Mesenteric fat pad (tissue), 1 donor: ENCODE measurements at places on chromosomes 2 and 18. TPM values are rescaled to one million over a fixed set of nuclear protein-coding genes. Genes with fewer than 3 reads are reported as not detected.
A peak's percentile ranks its signal among the peaks of the same experiment; 100 is the strongest.

DNA sequence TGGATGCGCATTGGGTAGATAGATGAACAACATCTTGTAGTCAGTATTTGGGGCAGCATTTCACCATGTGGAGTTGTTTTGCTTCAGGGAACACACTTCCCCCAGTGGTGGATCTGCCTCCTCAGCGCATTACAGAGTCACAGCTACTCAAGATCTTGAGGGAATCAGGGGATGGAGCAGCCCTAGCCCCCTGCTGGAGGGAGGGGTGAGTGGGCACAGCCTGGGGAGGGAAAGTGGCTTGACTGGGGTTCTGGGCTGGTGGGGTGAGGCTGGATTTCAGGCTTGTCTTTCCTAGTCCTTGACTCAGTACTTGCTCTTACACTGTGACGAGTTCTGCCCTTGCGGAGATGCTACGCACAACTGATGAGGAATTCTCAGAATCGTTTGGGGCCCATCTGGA lies 271.0 kb upstream of the HS6ST1 start:
- peak; percentile 77 for DNase-seq

DNA sequence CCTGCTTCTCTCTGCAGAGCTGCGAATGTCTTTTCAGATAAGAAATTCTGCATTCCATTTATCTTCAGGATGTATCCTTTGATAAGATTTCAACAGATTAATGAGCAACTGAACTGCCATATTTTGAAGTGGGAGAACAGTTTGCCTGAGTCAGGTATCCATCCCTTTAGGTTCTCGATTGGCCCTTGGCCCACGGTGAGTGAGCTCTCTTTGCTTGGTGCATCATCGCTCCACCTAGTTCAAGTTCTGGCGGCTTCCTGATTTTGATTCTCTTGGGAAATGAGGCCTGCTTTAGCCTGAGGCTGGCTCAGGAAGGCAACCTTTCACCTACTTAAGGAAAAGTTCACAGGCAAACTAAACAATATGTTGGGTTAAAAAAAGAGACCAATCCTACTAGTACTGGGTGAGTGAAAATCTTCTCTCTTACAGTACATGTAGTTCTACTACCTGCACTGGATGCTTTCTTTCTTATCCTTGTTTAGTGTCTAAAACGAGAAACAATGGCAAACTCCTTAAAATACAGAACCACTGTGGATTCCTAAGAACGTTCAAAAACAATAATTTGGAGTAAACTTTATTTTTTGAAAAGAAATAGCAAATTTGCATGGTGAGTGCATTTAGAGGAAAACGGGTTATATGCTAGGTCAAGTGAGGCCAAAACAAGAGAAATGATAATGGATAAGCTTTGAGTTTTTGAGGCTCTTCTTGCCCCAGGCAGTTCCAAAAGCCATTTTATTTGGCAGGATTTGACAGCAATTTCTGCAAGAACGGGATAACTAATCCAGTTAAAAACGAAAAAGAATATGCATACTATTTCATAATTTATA lies 837 bp upstream of the ACSL3 start:
- DNase-seq = no peak

The PJVK gene
- 2.1 TPM for total RNA-seq

The NR4A2 gene
- total RNA-seq = 67.7 TPM

- DNase-seq = peak; percentile 68
Measured at GRCh38 chr2:127862228-127862627, 4.3 kb upstream of the POLR2D start.

DNA sequence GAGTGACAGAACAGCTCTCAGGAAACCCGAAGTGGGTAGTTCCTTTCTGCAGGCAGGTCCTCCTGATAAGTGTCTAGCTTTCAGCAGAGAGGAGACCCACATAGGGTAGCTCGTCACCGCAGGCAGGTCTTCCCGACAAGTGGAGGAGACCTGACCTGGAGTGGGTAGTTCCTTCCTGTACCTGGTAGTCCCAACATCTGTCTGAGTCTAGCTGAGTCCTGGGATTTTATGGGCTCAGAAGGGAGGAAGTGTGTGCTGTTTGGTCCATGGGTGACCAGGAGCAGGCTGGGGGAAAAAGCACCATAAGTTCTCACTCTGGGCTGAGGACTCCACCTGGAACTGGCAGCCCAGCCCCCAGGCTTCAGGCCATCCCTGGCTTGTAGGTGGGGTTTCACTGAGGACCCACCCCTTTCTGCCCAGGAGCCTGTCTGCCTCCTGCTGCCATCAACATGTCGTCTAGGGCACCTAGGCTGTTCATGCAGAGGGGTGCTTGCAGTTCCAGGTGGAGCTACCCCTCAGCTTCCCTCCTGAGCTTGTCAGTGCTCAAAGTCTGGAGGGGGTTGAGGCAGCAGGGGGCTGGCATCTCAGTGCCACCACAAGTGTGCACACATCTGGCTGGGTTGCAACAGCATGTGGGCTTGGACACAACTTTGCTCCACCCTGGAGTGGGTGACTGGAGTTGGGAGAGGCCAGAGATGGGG lies 9.4 kb downstream of the DYSF start:
- DNase-seq = no peak

- DNase-seq = no peak
Measured at GRCh38 chr2:30871980-30872789, 64.9 kb upstream of the CAPN13 start.

The CHRND gene
- not detected for total RNA-seq

GRCh38 chr2:203195331-203196036 lies 43.3 kb upstream of the CYP20A1 start:
- DNase-seq = no peak

DNA sequence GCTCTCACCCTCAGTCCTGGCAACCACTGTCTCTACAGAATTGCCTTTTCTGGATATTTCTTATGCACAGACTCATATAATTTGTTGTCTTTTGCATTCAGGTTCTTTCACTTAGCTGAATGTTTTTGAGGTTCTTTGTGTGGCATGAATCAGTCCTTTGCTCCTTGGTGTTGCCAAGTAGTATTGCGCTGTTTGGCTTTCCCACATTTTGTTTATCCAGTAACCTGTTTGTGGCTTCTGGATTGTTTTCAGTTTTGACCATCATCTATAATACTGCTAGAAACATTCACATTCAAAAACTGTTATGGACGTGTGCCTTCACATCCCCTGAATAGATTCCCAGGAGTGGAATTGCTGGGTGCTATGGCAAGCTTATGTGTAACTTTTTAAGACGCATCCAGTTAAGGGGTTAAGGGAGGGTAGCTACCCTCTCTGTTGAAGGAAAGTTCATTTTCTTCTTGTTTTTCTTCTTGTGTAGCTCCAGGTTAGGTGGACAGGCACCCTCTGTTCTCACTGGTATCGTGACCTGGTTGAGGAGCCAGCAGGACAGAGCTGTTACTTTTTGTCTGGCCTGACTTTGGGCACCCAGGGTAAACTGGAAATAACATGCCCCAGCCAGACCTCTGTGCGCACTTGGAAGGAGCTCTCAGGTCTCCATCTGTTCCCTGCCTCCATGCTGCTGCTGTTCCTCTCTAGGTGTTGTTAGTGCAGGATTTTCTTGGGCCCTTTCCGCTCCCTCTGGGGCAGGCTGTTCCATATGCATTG lies 29.6 kb downstream of the ARHGAP25 start:
- DNase-seq = no peak

DNA sequence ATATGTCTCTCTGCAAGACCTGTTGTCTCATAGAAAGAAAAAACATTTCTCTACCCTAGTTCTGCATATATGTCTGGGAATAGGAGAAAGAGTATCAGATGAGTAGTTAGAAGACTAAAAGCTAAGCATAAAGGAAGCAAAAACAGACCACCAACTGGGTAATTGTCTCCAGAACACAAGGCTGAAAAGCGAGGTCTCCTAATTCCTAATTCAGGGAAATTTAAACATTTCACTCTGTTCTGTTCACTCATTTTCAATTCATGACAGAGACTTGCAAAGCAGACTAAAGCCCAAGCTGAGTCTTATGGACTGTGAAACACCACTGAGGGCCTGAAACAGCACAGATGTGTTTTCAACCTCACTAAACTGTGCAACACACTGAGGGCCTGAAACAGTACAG lies 224.4 kb upstream of the TMEM200C start:
- no peak for DNase-seq

DNA sequence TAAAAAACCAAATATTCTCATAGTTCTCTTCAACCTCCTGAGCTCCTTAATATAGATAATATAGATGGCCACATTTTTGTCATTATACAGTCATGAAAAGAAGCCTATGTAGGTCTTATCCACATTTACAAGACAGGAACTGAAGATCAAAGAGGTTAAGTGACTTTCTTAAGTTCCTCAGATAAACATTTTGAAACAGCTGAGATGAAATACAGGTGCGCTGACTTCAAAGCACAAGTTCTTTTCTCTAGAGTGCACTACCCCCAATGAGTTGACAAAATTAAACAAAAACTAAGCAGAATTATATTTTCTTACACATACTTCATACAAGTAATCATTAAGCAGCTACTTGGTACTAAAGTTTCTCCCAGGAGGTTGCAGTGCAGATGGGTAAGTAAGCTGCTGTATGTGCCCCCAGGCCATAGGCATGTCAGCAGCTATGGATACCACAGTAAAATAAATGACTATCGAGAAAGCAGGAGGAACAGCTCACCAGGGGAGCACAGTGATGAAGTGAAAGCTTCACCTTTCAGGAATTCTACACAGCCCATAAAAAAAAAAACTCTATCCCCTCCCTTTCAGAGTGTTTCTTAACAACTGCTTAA lies 199.8 kb downstream of the DPP10 start:
- no peak for DNase-seq

The SLC23A3 gene
- total RNA-seq = 0.93 TPM

DNA sequence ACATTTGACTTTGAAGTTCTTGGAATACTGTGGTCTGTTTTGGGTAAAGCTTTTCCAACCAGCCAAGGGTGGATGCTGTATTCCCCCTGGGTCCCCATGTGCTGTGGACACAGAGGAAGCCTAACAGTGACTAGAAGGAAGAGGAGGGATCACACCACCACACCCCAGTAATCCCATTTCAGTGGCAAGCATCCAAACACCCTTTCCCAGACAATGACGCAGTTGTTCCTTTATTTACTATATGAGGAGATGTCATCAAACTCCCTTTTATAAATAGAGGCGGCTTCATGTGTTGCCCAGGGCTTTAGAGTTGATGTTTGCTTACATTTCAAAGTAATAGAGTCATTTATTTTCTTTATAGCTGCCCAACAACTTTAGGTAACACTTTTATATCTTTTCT lies 959.4 kb upstream of the GYPC start:
- no peak for DNase-seq
